ENCODE measurements at places on chromosomes 1 and 21.

GRCh38 chr1:18760156-18760555 is 99.3 kb downstream of the TAS1R2 start:
- DNase-seq: no peak

- DNase-seq: no peak
Measured at GRCh38 chr1:99595441-99595840, 50.5 kb upstream of the PALMD start.

GRCh38 chr1:189644970-189645369 is 832.7 kb downstream of the BRINP3 start:
- no peak for DNase-seq

DNA sequence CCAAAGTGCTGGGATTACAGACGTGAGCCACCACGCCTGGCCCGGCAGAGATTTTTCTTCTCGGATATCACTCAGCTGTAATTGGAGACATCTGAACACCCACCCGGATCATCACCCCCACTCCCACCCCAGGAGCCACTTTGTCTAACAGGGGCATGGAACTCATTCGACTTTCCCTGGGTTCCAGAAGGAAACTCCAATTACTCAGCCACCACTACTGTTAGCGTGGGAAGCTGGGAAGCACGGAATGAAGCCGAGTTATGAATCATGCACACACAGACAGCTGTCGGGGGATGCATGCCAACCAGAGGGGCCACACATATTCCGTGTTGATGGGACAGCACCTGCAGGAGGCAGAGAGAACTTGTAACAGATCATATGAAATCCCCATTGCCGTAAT is 85.2 kb downstream of the HLCS start:
- no peak for DNase-seq

- no peak for DNase-seq
Measured at GRCh38 chr1:83889707-83890106, 109.2 kb downstream of the TTLL7 start.

GRCh38 chr1:246058466-246058865 is 448.6 kb downstream of the SMYD3 start:
- no peak for DNase-seq

DNA sequence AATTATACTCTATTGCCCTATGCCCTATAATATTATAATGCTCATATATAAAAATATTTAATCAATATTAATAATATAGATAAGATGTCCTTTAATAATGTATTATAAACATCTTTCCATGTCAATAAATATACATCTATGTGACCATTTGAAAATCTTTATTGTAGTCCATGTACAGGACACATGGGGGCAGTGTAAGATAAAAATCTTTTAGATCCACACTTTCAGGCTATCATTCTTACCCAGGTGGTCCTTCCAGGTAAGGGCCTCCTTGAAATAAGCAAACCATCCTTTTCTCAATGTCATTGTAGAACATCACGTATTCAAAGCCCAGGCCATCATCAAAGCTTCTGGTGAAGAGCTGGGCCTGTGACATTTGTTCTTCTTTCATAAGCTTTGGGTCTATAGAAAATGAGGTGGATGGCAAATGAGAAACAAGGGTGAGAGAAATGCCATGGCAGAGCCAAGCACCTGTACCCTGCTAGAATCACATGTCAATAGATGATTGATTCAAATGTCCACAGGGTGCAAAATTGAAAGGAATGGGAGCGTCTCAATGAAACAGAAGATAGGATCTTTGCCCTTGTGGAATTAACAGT is 20.2 kb downstream of the THEM4 start:
- DNase-seq: no peak

DNA sequence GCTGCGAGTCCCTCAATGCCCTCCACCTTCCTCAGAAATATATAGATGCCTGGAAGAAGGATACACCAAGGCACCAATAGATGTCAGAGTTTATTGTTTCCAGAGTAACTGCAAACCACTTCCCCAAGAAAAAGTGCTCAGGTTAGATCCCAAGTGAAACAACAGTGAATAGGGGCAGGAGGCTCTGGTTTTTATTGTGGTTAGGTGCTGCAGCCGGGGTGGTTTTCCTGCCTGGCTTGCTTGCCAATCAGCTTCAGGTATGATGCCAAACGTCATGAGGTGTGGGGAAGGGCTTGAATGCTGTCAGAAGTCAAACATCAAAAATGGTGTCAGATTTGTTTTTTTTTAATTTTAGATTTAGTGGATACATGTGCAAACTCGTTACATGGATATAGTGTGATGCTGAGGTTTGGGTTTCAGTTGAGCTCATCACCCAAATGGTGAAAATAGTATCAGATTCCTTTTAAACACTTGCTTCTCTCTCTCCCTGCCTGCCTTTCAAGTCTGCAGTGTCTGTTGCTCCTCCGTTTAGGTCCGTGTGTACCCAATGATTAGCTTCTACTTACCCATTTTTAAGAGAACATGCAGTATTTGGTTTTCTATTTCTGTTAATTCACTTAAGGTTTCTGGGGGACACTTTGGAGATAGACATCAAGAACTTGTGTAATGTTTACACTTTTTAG is 1317.0 kb downstream of the MRPL39 start:
- no peak for DNase-seq

- no peak for DNase-seq
Measured at GRCh38 chr1:225182716-225183115, 245.1 kb downstream of the LBR start.

DNA sequence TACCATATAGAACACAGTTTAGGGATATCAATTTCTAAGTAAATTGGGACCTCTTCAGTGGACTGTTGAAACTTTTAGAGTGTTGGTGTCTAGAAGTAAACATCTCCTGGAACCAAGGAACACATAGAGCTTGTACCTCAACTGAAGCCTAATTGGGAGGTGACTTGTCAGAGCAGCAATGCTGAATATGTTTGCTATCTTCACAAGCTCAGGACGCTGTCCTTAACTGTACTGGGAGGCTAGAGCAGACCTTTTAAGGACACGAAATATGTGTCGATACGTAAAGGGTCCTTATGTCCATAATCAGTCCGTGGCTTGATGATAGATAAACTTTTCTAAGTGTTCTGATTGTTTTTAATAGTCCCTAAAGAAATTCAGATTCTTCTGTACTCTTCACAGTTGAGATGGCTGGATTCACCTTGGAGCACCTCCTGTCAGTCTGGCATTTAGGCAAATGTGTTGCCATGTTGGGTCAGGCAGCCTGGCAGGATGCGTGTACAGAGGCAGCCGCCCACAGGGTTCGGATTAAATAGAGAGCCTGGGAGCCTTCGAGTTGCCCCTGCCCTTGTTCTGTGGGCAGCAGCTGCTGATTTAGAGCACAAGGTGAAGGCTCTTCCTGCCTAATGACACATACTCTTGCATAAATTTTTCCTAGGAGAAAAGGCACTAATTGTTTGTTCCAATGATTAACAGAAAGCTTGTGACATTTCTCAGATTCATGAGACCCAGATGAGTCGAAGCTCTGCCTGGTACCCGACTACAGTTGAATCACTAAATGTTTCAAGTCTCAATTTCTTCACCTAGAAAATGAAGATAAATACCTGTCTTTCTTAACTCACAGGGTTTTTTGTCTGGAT is 3.6 kb downstream of the ACTN2 start:
- DNase-seq: no peak

- no peak for DNase-seq
Measured at GRCh38 chr1:58809325-58810010, 25.6 kb upstream of the JUN start.

- DNase-seq: no peak
Measured at GRCh38 chr21:28074676-28075075, 918.0 kb downstream of the LTN1 start.

- peak; percentile 93 for DNase-seq
Measured at GRCh38 chr1:8873506-8874229, 4.8 kb downstream of the ENO1 start.

- DNase-seq: no peak
Measured at GRCh38 chr1:110346690-110347089, 7.5 kb downstream of the RBM15 start.

DNA sequence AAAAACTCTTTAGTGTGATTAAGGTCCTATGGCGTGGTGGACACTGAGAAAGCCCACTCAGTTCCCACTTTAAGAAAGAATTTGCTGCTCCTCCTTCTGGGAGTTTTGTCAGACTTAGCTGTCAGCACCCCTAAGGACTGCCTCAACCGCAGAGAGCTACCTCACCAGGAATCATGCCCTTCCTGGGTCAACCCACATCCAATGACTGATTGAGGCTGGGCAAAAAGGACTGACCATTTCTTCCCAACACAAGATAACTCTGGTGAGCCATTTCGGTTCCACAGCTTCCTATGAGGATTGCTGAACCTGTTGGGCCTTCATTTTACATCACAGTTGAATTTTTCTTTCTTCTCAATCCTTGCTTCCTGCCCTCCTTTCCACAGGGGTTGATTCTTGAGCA is 197.9 kb downstream of the NCAM2 start:
- DNase-seq: no peak

- no peak for DNase-seq
Measured at GRCh38 chr1:187617776-187618175, 789.0 kb downstream of the PLA2G4A start.

DNA sequence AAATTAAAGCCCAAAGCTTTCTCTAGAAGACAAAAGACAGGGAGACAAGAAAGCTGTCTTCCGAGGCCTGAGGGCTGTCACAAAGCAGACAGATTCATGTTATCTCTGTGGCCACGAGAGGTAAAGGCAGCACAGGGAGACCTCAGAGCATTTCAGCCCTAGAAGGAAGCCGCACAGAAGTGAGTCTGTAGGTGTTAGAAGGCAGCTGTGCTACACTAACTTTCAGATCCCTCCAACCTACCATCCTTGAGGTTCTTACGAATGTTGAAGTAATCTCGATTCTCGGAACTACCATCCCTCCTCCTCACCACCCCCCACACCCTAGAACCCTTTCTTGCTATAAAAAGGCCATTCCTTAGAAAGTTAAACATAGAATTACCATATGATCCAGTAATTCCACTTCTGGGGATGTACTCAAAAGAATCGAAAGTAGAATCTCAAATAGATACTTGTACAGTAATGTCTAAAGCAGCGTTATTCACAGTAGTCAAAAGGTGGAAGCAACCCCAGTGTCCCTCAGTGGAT is 21.5 kb upstream of the LYST start:
- DNase-seq: peak; percentile 77

DNA sequence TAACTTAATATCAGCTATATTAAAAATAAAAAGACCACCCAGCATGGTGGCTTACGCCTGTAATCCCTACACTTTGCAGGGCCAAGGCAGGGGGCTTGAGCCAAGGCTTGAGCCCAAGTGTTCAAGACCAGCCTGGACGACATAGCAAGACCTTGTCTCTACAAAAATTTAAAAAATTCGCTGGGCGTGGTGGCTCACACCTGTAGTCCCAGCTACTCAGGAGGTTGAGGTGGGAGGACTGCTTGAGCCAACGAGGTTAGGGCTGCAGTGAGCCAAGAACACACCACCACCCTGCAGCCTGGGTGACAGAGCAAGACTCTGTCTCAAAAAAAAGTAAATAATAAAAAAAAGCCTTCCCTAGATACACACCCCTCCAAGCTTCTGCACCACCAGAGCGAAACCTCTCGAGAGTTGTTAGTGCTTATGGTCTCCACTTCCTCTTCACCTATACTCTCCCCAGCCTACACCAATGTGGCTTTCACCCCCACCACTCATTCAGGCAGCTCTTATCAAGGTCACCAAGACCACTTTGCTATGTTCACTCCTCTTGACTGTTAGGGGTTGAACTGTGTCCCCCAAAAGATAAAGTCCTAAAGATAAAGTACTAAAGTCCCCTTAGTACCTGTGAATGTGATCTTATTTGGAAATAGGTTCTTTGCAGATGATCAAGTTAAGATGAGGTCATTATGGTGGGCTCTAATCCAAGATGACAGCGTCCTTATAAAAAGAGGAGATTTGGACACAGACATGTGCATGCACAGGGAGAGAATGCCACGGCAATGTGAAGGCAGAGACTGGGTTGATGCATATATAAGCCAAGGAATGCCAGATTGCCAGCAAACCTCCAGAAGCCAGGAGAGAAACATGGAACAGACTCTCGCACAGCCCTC is 6.8 kb upstream of the PPP1R15B start:
- no peak for DNase-seq

DNA sequence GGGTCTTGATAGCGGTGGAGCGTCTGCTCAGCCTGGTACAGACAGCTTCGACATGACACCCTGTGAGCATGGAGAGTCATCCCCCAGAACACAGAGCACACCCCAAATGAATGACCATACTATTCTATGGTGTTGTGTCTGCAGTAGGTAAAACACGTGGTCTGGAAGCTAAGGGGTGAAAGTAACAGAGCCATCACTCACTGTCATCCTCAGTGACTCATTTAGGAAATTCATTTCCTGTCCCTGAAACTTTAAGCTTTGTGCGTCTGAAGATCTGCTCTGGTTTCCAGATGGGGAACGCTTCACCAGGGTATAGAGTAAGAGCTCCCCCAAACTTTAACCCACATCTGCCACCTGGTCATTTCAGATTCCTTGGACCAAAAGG is 94.8 kb upstream of the DISP3 start:
- no peak for DNase-seq

DNA sequence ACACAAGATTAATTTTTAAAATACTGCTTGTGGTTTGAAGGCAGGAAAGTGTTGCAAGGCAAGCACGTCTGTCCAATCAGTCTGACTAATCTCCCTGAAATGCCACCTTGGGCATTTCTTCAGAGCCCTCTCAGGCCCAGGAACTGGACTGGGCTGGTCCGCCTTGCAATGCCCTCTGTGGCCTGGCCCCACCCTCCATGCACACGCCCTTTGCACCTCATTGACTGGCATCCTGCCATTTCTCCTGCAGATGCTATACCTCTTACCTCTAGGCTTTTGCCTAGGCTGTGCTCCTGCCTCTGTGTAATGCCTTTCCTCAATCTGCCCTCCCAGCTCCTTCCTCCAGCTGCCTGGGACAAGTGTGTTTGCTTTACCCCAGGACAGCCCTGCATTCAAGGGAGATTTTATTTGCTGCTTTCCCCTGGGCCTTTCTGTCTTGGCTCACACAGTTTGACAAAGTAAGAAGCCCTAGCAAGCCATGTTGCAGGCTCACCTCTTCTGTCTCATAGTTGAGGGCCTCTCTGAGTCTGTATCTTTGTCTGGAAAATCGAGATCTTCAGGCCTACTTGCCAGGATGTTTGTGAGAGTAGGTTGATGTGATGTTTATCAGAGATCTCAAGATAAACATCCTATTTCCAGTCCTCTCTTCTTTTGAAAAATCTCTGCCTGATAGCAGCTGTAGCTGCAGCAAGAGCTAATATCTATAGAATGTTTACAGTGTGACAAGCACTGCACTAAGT is 149.2 kb upstream of the JUN start:
- DNase-seq: no peak
